Adrenal gland (tissue), 19 donors: ENCODE measurements at places on chromosomes 6 and 20. TPM values are rescaled to one million over a fixed set of nuclear protein-coding genes. Genes with fewer than 3 reads are reported as not detected.
A peak's percentile ranks its signal among the peaks of the same experiment; 100 is the strongest.

- H3K27me3 ChIP-seq: no peaks in the 10 kb centered on the region
- DNase-seq: no peak
- H3K36me3 ChIP-seq: no peaks in the 10 kb centered on the region
Measured at GRCh38 chr20:16904751-16905150, 156.6 kb downstream of the OTOR start.

- no peaks in the 10 kb centered on the region for H3K27me3 ChIP-seq
- no peak for DNase-seq
- H3K4me1 ChIP-seq: no peaks in the 10 kb centered on the region
- no peak overlapping the region for H3K27ac ChIP-seq
Measured at GRCh38 chr20:9332791-9333479, 181.5 kb upstream of the LAMP5 start.

DNA sequence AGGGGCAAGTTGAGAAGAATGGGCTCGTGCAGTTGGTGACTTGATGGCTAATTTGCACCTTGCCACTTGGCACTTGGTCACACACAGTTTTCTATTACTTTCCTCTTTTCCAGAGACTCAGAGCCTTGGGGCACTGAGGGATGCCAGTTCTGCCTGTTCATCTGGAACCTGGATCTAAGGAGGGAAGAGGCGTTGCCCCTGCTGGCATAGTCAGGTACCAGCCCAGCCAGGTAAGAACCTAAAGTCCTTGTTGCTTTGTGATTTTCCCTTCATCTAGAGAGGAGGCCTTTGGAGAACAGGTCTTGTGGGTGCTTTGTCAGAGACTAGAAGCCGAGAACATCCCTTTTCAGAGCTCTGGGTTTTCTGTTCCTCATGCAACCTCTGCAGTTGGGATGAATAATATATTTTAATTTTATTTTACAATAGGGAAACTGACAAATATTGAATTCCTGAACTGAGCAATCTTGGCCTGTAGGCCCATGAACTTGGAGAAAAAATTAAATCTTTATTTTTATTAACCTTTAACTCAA, 11.4 kb downstream of the SYTL3 start:
- no peak for DNase-seq
- H3K4me3 ChIP-seq: no peak overlapping the region
- H3K27ac ChIP-seq: no peak overlapping the region
- H3K36me3 ChIP-seq: no peaks in the 10 kb centered on the region
- H3K4me1 ChIP-seq: peaks cover 12% of the 10 kb centered on the region

DNA sequence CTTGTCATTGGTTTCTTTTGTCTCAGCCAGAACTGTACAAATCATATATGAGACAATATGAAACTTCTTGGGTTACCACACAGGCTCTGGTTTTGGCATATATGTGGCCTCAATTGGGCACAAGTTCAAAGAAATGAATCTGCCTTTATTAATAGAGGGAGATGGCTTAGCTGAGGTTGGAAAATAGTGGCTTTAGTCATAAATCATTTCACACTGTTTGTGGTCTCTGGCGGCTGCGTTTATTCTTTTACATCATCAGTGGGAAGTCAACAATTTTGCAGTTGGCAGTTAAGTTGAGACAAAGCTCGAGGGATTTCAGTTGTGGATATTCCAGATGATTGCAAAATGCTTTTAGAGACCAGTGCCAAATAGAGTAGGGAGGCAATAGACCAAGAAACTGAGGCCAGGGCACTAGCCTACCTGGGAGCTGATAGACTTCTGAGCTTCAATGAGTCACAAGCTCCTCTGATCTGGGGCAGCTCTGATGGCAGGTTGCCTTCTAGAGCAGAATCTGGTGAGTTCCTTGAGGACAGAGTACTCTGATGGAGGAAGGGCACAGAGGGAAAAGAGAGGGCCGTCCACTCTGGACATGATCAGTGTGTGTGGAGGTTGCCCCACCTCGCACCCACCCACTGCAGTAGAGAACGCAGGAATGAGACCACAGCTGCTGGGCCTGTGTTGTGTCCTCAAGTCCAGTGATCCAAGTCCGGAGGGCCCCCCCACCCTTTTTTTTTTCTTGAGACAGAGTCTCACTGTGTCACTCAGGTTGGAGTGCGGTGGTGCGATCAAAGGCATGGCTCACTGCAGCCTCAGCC, 73.5 kb downstream of the ARMC2 start:
- no peak for DNase-seq
- no peaks in the 10 kb centered on the region for H3K36me3 ChIP-seq
- H3K27me3 ChIP-seq: no peaks in the 10 kb centered on the region
- H3K27ac ChIP-seq: no peak overlapping the region
- H3K4me1 ChIP-seq: no peaks in the 10 kb centered on the region
- H3K4me3 ChIP-seq: no peak overlapping the region

GRCh38 chr20:24406750-24407149, 62.7 kb upstream of the SYNDIG1 start:
- no peak for DNase-seq
- no peaks in the 10 kb centered on the region for H3K36me3 ChIP-seq
- no peaks in the 10 kb centered on the region for H3K4me1 ChIP-seq
- no peaks in the 10 kb centered on the region for H3K27me3 ChIP-seq
- H3K27ac ChIP-seq: no peak overlapping the region

GRCh38 chr20:50715694-50716093, 15.7 kb upstream of the PARD6B start:
- peaks cover 2% of the 10 kb centered on the region for H3K4me1 ChIP-seq
- no peaks in the 10 kb centered on the region for H3K27me3 ChIP-seq
- no peak for DNase-seq
- H3K4me3 ChIP-seq: no peak overlapping the region
- no peaks in the 10 kb centered on the region for H3K36me3 ChIP-seq

Gene UST
- 19.9 TPM for total RNA-seq

- peaks cover 11% of the 10 kb centered on the region for H3K27me3 ChIP-seq
- H3K4me3 ChIP-seq: no peak overlapping the region
- peak; percentile 2 for DNase-seq
- H3K4me1 ChIP-seq: no peaks in the 10 kb centered on the region
- no peaks in the 10 kb centered on the region for H3K36me3 ChIP-seq
Measured at GRCh38 chr20:63094767-63095499, 88.2 kb upstream of the BHLHE23 start.

DNA sequence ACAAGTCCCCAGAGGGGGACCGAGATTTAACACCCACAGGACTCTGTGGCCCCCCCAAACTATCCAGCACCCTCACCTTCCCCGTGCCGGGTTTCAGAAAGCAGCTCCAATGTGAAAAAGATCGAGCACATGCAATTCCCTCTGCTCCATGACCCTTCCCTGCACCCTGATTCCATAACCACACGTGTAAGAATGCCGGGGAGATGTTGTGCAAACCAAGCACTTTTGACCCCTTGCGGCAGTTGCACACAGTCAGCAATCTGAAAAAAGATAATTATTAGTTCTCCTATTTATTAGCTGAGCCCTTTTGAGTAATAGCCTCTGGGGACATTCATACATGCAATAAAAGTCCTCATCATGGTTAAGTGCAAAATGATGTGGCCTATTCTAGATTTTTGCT, 13.0 kb downstream of the FOXQ1 start:
- DNase-seq: no peak
- H3K27me3 ChIP-seq: no peaks in the 10 kb centered on the region
- H3K27ac ChIP-seq: no peak overlapping the region
- H3K36me3 ChIP-seq: no peaks in the 10 kb centered on the region
- no peak overlapping the region for H3K4me3 ChIP-seq
- H3K4me1 ChIP-seq: no peaks in the 10 kb centered on the region

GRCh38 chr6:5680095-5680494, 326.6 kb downstream of the NRN1 start:
- no peaks in the 10 kb centered on the region for H3K4me1 ChIP-seq
- H3K4me3 ChIP-seq: no peak overlapping the region
- no peak for DNase-seq
- H3K27me3 ChIP-seq: no peaks in the 10 kb centered on the region

Gene TTI1
- 22.0 TPM for total RNA-seq

DNA sequence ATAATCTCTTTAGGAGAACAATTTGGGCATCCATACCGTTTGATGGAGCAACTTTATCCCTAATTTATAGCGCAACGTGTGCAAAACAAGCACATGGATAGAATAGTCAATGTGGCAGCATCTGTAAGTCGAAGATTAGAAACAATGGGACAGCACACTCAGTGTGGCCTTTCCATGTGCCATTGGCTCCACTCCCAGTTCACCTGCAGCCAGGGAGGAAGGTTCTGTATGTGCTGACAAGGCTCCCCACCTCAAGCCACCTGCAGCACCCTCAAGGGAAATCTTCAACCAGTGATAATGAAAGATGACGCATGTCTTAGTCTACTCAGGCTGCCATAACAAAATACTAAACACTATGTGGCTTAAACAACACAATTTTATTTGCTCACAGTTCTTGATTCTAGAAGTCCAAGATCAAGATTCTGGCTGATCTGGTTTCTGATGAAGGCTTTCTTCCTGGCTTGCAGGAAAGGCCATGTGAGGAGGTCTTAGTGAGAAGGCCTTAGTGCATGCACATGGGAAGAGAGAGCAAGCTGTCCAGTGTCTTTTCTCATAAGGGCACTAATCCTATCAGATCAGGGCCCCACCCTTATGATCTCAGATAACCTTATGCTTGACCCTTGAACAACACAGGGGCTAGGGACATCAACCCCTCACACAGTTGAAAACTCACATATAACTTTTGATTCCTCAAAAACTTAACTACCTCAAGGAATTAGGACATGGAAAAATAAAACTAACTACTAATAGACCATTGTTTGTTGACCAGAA, 34.9 kb upstream of the SHLD1 start:
- H3K36me3 ChIP-seq: no peaks in the 10 kb centered on the region
- no peak overlapping the region for H3K4me3 ChIP-seq
- no peak for DNase-seq
- H3K27me3 ChIP-seq: no peaks in the 10 kb centered on the region
- peaks cover 9% of the 10 kb centered on the region for H3K4me1 ChIP-seq
